MG63 (cell line): ENCODE measurements at places on chromosomes 6 and 20. TPM values are rescaled to one million over a fixed set of nuclear protein-coding genes. Genes with fewer than 3 reads are reported as not detected.

DNA sequence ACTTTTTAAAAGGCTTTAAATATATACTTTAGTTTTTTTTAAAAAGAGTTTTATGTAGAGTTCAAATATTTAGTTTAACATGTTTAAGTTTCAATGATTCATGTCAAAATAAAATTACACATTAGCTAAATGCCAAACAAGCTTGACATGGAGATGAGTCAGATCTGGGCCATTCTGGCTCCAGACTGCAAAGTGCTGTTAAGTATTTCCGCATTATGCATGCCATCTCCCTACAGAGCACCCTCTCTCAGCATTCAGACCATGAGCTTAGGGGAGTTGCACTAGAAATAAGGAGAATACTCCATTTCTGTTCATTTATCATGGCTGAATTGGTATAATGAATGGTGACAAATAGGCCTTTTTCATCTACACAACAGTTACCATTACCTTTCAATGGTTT lies 21.5 kb upstream of the HS3ST5 start:
- DNase-seq: peak; percentile 77

GRCh38 chr6:81998432-81998831 lies 246.0 kb upstream of the TENT5A start:
- no peak for DNase-seq

- no peak for DNase-seq
Observed at GRCh38 chr6:80872951-80873308, 766.5 kb downstream of the BCKDHB start.

- no peak for DNase-seq
Observed at GRCh38 chr6:131532580-131533039, 40.4 kb upstream of the ARG1 start.

- DNase-seq: no peak
Observed at GRCh38 chr6:42104095-42104803, 38.2 kb downstream of the C6orf132 start.

GRCh38 chr6:52731719-52732118 lies 31.6 kb downstream of the GSTA2 start:
- DNase-seq: no peak

GRCh38 chr6:27296106-27296783 lies 15.8 kb downstream of the POM121L2 start:
- peak; percentile 88 for DNase-seq

GRCh38 chr6:158408552-158409130 lies 96.4 kb downstream of the TULP4 start:
- DNase-seq: peak; percentile 43

Gene DSP
- total RNA-seq: 0.10 and 0.64 TPM in 2 replicates

Gene FUT9
- total RNA-seq: not detected in 2 replicates

Gene RAE1
- total RNA-seq: 74.3 and 85.5 TPM in 2 replicates

Gene PEDS1
- total RNA-seq: 18.2 and 31.6 TPM in 2 replicates
